ENCODE measurements at places on chromosomes 6 and 20.

DNA sequence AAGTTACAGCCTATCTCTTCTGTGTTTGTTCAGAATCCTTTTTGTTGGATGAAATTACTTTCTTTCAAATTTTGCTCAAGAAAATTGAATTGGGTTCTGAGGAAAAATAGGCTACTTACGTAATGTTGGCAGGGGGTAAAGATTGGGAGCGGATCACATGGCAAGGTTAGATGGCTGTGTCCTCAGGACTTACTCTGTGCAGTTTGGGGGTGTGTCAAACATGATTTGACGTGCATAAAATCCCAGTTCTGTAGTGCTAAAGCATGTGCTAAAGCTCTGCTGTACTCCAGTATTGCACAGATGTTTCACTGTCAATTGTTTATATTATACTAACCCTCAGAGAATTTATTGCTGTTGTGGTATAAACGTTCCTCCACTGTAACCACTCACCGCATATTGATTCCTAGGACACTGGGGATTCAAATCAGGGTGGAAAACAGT is 2.6 kb downstream of the NT5E start:
- DNase-seq = no peak

DNA sequence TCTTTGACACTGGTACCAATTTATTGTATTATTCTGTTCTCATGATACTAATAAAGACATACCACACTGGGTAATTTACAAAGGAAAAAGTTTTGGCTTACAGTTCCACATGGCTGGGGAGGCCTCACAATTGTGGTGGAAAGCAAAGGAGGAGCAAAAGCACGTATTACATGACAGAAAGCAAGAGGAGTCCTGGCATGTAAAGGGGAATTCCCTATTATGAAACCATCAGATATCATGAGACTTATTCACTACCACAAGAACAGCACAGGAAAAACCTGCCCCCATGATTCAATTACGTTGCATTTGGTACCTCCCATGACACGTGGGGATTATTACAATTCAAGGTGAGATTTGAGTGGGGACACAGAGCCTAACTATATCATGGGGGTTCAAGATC is 43.4 kb downstream of the SLC22A2 start:
- DNase-seq = no peak

GRCh38 chr20:33158637-33159385 is 9.1 kb upstream of the BPIFA2 start:
- no peak for DNase-seq

GRCh38 chr6:130888246-130888645 is 61.0 kb downstream of the SMLR1 start:
- DNase-seq = no peak

DNA sequence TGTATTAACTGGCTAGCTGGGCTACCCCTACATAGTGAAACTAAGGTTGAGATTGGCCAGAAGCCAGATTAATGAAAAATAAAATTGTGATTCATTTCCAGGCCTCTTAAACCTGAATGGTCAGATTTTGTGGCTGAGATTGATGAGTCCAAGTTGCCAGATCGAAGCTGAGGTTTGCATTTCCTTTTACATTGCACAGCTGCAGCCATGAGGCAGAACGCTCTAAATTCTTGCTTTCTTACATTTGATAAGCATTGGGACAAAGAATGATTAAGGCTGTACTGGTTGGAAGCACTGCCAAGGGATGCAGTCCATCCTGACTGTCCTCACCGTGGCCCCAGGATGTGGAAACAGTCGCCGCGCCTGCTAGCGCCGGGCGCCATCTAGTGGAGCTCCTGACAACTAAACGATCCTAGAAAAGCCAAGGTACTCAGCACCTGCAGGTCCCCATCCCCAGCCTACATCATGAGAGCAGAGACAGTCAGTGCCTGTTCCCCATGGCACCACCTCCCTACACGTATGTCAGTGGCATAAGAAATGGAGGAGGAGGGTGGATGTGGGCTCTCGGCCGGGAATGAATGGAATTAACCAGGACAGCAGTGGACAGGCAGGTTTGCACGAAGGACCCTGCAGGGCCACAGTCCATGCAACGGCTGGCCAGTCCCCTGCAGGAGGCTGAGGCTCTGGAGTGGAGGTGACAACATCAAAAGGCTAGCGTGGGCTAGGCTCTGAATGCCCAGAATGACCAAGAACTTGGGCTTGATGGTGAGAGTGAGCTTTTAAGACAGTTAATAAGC is 19.0 kb downstream of the PXDC1 start:
- DNase-seq = no peak

- DNase-seq = no peak
Measured at GRCh38 chr6:110158479-110158878, 21.0 kb downstream of the WASF1 start.

- no peak for DNase-seq
Measured at GRCh38 chr6:38570750-38571149, 69.0 kb downstream of the BTBD9 start.

- no peak for DNase-seq
Measured at GRCh38 chr6:75746221-75746620, 2.8 kb upstream of the MYO6 start.

DNA sequence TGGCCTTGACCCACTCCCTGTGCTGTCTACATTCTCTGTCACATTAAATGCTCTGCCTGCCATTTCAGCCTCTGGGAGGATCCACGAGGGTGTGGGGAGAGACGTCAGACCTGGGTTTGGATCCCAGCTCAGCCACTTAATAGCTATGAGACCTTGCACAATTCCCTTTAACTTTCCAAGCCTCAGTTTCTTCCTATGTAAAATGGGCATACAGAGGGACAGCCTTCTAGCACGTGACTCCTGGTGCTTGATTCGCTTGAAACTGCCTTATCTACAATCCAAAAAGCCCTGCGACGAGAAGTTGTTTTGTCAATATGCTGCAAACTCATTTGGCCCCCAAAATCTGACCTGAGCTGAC is 40.0 kb downstream of the TOX2 start:
- DNase-seq = no peak

GRCh38 chr6:37540390-37540789 is 40.7 kb upstream of the CCDC167 start:
- DNase-seq = no peak

- DNase-seq = no peak
Measured at GRCh38 chr6:53834132-53834531, 39.3 kb downstream of the LRRC1 start.

- DNase-seq = no peak
Measured at GRCh38 chr6:1312203-1312472, 240 bp downstream of the FOXQ1 start.

DNA sequence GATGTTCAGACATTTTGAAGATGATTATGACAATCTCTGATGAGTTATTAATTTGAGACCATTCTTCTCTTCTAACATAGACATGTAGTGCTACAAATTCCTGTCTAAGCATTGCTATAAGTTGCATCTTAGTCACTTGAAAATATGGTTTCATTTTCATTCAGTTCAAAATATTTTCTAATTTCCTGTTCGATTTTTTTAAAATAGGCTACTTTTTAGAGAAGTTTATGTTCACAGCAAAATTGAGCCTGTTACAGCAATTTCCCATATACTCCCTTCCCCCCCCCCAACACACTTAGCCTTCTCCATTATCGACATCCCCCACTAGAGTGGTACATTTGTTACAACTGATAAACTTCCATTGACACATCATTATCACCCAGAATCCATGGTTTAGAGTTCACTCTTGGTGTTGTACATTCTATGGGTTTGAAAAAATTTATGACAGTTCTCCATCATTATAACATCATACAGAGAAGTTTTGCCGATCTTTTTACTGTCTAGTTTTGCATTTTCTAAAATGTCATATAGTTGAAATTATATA is 31.2 kb downstream of the PLAGL1 start:
- DNase-seq = no peak

- DNase-seq = no peak
Measured at GRCh38 chr6:39476151-39476550, 153.6 kb upstream of the KCNK16 start.

DNA sequence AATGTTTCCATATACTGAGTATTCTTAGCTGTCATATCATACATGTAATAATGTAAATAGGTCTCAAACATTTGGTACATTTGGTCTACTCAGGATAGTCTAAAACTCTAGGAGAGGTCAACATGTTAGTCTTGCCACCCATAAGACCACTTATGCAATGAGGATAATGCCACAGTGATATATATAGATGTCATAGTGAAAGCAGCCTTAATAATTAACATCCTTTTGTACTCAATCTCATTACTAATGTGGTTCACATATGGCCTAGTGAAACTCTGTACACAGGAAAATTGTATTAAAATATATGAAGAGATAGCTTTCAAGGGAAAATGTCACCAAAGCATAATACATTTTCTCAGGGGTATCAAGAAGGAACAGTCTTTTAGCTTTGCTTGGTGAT is 577.9 kb downstream of the TFAP2B start:
- DNase-seq = no peak

DNA sequence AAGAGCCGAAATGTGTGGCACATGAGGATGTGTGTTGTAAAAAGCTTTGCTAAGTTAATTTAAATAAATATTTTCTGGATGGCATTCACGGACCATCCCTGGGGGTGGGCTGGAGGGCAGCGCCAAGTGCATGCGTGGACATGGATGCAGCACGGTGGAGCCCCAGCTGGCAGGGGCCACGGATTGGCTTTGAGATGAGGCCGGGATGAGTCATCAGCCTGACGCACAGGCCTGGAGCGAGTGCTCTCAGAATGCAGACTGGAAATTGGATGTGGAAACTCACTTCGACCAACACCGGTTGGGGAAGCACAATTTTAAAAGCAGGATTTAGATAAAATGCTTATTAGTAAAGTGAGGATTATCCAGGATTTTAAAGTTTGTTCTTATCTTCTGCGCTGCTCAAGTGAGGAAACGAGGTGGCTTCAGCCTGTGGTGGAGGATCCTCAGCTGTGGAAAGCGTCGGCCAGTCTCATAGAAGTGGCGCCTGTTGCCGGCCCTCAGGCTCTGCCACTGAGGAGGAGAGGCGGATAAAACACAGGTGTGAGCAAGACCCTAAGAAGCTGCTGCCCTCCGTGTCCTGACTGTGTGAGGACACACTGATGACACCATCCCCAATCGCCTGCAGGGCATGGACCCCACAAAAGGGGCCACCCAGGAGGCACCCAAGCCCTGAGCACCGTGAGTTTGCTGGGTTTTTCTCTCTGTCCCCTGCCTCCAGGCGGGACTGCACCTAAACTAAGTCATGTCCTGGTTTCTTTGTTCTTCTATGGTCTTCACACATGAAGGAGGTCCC is 279.7 kb downstream of the CDH4 start:
- no peak for DNase-seq

GRCh38 chr6:113120582-113121285 is 736.4 kb upstream of the MARCKS start:
- no peak for DNase-seq

GRCh38 chr6:53877151-53877550 is 82.3 kb downstream of the LRRC1 start:
- no peak for DNase-seq

DNA sequence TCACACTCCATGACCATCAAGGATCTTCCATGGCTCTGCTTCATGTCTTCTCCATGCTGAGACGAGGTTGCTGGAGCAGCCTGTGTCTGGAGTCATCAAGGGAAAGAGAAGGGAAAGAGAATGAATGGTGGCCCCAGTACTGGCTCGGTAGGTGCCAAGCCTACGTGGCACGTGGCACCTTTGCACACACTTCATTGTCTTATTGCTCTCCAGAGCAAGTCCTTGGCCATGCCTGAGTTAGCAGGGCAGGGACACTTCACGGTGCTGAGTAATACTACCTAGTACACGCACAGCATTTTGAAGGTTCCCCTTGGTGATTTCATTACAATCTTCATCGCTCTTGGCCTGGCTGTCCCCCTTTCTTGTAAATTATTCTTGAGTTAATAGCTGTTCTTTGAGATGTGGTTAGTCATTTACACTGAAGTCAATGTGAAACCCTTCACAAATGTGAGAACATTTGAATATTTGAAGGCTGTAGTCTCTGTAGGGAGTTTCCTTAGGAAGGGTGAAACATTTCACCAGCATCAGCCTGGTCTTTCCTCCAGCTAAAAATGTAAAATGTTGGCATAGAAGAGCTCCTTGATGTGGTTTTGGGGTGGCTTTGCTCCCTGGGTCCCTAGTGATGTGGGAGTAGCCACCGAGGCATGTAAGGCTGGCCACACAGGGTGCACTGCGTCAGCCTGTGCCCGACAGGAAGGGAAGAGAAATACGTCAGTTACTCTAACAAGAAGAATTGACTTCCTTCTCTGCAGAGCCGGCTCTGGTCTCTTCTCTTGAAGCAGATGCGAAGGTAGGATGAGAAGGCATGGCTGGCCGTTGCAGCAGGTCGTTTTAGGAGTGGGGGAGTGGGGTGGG is at the start of gene SYTL3:
Gene SYTL3, plus strand, starts transcription at position 766 of the 855 bp plus-strand sequence. CDS start 13,215 bp downstream, outside the sequence.
- DNase-seq = no peak

DNA sequence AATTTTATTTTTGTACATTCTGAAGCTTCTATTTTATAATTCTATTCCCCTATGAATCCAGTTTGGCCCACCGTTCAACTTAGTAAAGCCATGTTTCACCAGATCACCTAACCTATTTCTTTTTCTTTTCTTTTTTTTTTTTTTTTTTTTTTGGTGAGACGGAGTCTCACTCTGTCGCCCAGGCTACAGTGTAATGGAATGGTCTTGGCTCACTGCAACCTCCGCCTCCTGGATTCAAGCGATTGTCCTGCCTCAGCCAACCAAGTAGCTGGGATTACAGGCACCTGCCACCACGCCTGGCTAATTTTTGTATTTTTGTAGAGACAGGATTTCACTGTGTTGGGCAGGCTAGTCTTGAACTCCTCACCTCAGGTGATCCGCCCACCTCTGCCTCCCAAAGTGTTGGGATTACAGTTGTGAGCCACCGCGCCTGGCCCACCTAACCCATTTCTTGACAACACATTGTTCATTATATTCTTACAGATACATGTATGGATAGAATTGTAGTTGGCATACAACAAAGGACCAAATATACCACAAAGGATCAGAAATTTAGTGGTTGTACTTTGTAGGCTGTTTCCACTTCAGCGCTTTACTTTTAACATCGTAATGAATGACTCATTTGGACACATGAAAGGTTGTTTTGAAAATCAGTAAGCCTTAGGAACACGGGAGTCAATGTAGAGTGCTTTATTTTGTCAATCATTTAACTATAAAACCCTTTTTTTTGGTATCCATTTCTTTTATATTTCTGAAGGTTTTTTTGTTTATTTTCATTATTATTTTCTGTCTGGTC is 63.2 kb downstream of the GJA1 start:
- DNase-seq = no peak

GRCh38 chr6:133388731-133389130 is 147.6 kb downstream of the EYA4 start:
- DNase-seq = no peak

GRCh38 chr6:101401792-101402621 is 8.5 kb downstream of the GRIK2 start:
- DNase-seq = no peak

GRCh38 chr6:47032974-47033765 is 9.0 kb downstream of the ADGRF1 start:
- DNase-seq = no peak

GRCh38 chr6:46234156-46234556 is 63.4 kb upstream of the ENPP5 start:
- DNase-seq = no peak

DNA sequence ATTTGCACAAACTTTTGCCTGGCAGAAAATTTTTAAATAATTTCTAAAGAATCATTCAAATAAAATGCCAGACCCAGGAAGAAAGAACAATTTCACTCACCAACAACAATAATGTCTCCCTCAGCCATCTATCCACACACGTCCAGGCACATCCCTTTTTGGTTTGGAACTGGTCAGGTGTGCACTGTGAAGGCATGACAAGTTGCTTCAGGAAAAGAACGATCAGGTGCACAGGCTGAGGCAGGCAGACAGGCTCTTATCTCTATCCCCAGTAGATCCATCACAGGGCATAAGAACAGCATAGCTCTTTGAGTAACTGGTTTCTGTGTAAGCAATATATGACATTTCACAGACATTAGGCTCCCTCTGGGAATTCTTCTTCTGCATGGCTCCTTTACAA is 18.1 kb upstream of the NXT1 start:
- no peak for DNase-seq
